ENCODE measurements at places on chromosomes 13 and 19. TPM values are rescaled to one million over a fixed set of nuclear protein-coding genes. Genes with fewer than 3 reads are reported as not detected.

Gene CGB2
- not detected for total RNA-seq

Gene ADGRE3
- total RNA-seq: not detected

Gene ZNF420
- 6.9 TPM for total RNA-seq

Gene ELSPBP1
- not detected for total RNA-seq

Gene PSG7
- total RNA-seq: not detected

Gene ALOX5AP
- 6.8 TPM for total RNA-seq

Gene LILRB2
- not detected for total RNA-seq

Gene CYP2A7
- total RNA-seq: not detected

Gene LGALS14
- not detected for total RNA-seq

Gene SOX21
- total RNA-seq: not detected
